ENCODE measurements at places on chromosomes 1 and 21.

DNA sequence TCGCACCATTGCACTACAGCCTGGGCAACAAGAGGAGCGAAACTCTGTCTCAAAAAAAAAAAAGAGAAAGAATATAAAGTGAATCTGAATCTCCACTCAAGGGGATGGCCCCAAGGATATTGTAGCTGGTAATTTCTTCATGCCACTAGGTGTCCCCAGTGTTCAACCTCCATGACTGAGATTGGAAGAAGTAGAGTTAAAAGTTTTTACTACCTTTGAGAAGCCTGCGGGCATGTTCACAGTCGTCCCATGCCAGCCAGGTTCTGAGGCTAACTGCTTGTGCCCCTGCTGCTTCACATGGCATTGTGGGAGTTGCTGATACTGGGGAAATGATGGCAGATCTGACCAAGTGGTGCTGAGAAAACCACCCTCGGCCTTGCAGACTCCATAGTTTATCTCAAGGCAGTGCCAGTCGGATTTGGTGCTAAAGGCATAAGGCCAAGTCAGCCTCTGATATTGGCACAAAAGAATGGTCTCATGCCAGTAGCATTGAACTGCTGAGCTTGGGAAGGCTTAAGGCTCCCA lies 10.8 kb upstream of the SHISA4 start:
- no peak for DNase-seq

DNA sequence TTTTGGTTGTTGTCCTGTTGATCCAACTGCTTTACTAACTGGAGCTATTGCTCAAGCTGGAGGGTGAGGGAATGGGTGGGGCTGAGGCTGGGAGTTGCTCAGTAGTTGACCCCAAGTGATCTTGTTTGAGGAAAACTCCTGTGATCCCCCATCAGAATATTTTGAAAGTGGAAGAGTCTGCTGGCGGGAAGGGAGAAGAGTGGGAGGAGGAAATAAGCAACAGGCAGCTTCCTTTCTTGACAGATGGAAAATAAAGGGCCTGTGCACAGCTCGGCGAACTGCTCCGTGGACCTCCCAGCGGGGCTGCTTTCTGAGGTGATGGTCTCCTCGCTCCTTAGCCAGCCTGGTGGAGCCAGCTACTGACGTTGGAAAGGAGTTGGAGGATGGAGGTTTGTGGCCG lies 199.1 kb upstream of the LMO4 start:
- DNase-seq, result no peak

GRCh38 chr1:4523551-4523950 lies 130.9 kb upstream of the AJAP1 start:
- no peak for DNase-seq

DNA sequence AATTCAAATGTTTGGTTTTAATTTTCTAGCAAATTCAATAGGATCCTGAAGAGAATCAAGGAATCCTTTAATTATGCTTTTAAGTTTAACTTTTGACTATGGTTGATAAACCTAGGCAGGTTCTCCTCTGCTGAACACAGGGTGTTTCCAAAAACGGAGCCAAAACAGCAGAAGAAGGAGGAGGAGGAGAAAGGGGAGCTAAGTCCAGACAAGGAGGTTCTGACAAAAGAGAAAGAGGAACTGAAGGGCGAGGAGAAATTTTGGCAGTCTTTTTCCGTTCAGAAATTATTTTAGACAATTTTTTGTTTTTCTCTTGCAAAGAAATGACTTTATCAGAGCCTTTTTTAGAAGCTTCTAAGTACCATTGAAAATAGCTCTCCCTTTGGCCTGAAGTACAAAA lies 33.2 kb upstream of the FNBP1L start:
- DNase-seq, result no peak

- no peak for DNase-seq
Measured at GRCh38 chr21:45504021-45504515, 38.2 kb downstream of the SLC19A1 start.

GRCh38 chr1:97088391-97088790 lies 366.8 kb downstream of the PTBP2 start:
- DNase-seq, result no peak

DNA sequence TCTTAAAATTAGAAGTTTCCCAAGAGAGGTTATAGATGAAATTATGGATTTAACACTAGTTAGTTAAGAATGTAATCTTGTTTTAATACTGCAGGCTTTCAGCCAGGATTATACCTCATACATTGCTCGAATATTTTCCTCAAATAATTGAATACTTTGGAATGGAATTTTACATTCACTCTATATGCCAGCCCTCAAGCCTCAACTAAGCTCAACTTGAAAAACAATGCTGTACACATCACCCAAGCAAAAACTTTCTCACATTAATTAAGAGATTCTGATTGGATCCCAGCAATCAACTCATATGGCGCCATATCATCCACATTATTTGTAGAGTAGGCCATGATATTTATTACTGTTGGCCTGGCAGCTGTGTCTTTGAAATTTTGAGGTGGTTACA lies 710.7 kb upstream of the ADAMTS5 start:
- no peak for DNase-seq

DNA sequence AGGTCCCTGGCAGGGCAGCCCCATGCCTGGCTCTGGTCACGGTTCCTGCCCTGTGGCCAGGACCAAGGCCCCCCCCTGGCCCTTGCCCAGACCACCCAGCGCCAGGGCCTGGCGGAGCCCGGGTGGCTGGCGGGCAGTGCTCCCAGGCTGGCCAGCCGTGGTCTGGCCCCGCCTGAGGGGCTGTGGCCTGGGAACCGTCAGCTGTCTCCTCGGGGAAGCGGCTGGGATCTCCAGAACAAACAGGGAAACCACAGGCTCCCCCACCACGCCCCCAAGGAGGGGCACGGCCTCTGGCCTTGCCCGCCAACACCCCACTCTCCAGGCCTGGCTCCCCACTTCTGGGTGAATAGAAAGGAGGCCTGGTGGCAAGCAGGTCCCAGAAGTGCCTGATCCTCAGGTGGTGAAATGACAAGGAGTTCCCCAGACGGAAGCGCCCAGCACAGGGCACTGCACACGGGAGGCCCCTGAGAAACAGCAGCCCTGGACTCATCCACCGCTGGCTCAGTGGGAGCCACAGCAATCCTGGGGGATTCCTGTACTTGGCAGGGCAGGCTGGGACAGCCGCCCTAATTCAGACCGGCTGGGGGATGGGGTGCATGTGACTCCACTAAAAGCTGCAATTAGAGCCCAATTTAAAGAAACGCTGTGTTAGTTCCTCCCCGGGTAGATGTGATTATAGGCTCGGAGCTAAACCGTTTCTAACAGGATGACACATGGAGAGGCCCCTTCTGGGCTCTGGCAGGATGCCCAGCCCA lies 78.9 kb downstream of the RAP1GAP start:
- no peak for DNase-seq

DNA sequence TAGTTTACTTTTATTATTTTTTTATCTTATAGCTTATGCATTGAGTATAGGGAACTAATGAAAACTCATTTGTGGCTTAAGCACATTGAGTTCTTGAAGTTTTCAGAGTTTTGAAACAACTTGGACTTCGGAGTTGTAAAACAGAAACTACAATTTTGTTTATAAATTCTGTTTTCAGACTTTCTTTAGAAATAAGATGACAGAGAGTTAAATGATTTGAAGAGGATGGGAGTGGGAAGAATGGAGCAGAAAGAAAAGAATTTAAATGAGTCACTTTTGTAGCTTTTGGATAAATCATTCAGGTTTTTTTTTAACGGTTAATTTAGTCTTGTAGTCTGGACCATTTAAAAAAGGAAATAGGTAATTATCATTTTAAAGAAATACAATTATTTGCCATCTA lies 32.3 kb downstream of the INKA2 start:
- no peak for DNase-seq

- no peak for DNase-seq
Measured at GRCh38 chr1:1510912-1511532, 940 bp upstream of the ATAD3A start.

DNA sequence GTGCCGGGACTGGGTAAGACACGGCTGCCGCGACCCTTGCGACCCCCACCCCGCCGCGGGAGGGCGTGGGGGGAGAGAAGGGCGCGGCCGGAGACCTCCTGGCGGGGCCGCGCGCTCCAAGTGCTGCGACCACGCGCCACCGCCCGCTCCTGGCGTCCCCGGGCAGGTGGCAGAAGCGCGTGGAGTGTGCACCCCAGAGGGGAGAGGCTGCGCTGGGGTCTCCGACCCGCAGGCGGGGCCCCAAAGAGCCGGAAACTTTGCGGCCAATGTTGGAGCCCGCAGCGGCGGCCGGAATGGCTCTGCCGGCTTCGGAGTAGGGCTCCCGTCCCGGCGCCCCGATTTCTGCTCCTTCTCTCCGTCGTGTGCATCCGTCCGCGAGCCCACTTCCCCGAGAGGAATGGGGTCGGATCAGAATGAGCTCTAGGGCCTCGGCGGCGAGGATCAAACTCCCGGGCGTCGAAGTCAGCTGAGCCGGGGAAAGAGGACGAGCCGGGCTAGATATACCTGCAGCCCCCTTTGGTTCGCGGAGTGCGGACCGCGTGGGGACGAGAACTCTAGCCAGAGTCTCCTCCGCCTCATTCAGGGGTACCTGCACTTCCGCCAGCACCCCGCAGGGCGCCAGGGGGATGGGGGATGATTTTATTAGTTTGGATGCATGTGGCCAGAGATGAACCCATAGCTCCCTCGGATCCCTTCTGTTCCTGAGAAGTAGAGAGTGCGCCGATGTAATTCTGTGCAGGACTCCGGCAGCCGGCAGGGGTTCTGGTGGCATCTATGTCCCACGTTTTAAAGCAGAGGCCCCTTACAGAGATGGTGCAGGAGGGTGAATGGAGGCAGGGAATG lies 751 bp downstream of the STUM start:
- DNase-seq, result no peak
